ENCODE measurements at places on chromosomes 2 and 18.

GRCh38 chr2:213306316-213306942, 22.2 kb downstream of the SPAG16 start:
- DNase-seq = peak; percentile 17

DNA sequence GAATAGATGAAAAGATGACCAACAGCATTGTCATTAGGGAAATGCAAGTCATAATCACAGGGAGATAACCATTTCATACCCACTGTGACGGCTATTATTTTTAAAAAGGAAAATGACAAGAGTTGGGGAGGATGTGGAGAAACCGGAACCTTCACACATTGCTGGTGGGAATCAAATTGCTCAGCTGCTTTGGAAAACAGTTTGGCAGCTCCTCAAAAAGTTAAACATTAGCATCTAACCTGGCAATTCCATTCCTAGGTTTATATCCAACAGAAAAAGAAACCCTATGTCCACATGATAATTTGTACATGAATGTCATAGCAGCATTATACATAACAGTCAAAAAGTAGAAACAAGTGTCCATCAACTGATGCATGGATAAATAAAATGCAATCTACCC, 58.2 kb downstream of the KCNG3 start:
- DNase-seq = no peak

- peak; percentile 14 for DNase-seq
Observed at GRCh38 chr2:232234922-232235615, 143.5 kb upstream of the ALPP start.

DNA sequence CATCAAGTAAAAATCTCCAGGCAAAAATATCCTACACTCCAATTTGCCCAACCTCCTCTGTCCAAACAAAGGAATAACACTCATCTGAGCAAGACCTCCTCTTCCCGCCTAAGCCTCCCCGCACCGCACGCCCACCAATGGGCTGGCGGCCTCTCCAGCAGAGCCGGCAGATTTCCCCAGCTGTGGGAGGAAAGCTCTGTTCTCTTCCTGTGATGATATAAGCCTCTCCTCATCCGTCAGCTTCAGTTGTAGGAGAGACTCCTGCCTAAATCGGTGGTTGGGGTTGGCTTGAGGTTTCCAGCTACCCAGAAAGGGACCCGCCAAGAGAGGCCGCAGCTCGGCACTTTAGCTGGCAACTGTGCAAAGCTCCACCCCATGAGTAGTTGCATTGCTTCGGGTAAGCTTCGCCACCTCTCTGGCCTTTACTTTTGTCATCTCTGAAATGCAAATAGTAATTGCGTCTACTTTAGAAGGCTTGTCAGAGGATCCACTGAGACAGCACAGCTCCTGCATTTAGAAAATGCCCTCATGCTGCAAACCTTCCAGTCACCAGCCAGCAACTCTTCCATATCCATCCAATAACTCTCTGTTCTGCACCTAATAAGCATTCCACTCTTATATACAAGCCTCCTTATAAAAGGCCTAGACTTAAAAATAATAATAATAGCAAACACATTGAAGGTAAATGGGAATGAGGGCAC, 146.4 kb downstream of the MYT1L start:
- no peak for DNase-seq

DNA sequence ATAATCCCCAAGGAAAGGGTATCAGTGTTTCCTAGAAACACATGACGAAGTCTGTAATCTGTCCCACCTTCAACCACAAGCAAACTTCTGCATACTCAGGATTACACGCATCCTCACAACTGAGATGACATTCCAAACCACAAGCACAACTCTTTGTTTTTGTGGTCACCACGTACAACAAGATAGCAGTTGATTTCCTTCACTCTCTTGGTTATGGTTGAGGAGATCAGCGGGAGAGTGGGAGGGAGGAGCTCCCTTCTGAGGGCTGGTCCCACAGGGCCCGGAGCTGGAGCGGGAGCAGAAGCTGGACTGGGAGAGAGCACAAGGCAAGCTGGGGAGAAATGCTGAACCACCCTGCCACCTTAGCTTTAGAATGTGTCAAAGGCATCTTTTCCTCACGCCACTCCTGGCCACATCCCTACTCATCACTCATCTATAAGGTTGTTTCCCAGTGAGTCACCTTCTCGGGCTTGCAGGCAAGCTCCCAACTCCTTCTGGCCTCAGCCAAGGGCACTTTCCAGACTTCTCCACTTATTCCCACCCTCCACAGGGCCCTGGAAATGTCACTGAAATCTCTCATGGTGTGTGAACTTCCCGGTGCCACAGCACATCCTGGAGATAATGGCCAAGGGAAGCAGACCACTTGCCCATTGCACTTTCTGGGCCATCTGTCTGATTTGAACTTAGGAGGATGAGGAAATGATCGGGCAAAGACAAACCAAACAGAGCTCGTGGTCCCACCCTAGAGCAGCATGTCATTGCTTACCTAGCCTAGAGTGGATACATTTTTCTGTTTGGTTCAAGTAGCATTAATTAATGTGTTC, 98.9 kb upstream of the LGALSL start:
- no peak for DNase-seq

DNA sequence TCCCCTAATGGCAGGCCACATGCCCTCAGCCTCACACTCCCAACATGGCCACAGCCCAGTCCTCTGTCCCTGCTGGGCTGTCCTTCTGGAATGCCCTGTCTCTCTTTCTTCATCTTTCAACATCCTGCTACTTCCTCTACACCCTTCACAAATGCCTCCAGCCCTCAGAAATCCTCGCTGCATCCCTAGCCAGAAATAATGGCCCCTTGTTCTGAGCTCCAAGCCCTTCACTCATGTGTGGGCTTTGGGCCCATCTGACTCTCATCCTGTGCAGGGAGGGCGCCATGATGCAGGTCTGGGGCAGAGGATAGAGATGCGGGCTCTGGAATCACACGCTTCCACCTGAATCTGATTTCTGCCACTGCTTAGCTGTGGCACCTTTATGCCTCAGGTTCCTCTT, 181.9 kb downstream of the TNS1 start:
- no peak for DNase-seq

- DNase-seq = no peak
Observed at GRCh38 chr2:8719528-8719927, 37.7 kb downstream of the ID2 start.

GRCh38 chr2:227783404-227784138, 30.1 kb upstream of the CCL20 start:
- no peak for DNase-seq

DNA sequence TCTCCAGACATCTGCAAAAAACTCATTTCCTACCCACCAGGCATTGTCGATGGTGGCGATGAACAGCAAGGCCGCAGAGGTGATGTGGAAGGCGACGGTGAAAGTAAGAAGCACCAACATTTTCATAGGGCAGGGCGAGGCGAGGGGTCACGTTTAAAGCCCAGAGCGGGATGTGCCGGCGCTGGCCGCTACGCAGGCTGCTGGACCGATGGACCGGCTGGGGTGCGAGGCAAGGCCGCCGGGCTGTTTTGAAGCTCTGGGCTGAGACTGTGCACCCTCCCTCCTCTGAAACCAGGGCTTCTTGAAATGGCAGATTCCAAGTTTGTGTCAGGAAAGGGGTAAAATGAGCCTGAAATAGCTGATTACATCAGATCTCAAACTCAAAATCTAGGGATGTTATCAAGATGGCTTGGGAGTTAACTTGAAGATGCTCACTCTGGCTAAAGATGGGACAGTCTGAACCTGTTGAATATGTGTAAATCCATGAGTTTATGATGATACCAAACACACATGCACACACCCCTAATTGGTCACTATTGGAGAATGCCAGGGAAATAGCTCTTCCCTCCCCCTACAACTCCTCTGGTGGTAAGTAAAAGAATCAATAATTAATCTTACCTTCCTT, 31.6 kb upstream of the GAREM2 start:
- no peak for DNase-seq

Measured in NCI-H2029 (cell line).